NCI-H1092 (cell line): ENCODE measurements at places on chromosomes 4 and X.
A peak's percentile ranks its signal among the peaks of the same experiment; 100 is the strongest.

GRCh38 chr4:143404555-143404954 lies 67.9 kb downstream of the GAB1 start:
- DNase-seq = no peak

DNA sequence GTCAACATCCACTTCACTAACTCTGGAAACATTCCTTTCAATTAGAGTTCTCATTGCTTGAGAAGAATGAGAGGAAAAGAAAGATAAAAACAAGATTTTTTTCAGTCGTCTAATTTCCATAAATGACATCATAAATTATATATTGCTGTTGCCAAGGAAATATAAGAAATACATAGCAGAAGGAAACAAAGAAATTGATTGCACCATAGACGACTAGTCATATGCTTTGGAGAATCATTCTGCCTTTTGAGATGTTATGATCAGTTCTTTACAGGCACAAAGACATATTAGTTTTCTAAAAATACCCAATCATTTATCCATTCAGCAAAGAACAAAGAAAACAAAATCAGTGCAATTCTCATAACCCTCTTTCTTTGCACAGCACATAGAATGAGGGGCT lies 672 bp upstream of the C1QTNF7 start:
- DNase-seq = no peak

DNA sequence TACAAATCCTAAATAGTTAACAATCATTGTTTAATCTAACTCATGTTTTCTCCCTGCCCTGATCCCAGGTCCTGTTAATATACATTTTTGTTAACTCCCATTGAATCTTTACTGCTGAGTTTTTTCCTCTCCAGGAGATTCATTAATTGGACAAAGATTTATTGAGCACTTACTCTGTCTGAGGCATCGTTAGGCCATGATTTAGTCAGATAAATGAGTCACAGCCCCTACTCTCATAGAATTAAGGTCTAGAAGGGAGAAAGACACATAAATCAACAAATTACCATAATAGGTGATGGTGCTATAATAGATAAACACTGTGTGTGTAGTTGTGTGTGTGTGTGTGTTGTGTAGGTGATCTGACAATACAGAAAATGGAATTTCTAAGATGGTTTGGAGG lies 112.5 kb downstream of the MAPK10 start:
- DNase-seq = no peak

DNA sequence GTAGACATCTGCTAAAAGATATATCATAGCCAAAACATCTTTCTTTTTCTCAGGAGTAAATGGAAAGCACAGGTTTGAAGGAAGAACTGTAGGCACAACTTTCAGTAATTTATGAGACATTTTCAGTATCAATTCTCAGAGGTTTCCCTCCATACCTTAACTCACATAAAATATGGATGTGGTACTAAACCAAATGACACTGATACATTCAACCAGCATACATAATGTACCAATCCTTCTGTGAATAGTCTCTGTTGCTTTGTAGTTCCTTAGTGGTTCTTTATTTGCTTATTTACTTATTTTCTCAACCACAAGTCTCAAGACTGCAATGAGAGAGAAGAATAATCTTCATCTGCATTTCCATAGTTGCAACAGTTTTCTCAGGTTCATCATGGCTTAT lies 96.1 kb downstream of the ARHGAP24 start:
- DNase-seq = no peak

- DNase-seq = no peak
These were observed 190.5 kb downstream of the CCNG2 start for GRCh38 chr4:77347351-77347966.

GRCh38 chrX:80747832-80748231 lies 61.8 kb downstream of the BRWD3 start:
- no peak for DNase-seq

DNA sequence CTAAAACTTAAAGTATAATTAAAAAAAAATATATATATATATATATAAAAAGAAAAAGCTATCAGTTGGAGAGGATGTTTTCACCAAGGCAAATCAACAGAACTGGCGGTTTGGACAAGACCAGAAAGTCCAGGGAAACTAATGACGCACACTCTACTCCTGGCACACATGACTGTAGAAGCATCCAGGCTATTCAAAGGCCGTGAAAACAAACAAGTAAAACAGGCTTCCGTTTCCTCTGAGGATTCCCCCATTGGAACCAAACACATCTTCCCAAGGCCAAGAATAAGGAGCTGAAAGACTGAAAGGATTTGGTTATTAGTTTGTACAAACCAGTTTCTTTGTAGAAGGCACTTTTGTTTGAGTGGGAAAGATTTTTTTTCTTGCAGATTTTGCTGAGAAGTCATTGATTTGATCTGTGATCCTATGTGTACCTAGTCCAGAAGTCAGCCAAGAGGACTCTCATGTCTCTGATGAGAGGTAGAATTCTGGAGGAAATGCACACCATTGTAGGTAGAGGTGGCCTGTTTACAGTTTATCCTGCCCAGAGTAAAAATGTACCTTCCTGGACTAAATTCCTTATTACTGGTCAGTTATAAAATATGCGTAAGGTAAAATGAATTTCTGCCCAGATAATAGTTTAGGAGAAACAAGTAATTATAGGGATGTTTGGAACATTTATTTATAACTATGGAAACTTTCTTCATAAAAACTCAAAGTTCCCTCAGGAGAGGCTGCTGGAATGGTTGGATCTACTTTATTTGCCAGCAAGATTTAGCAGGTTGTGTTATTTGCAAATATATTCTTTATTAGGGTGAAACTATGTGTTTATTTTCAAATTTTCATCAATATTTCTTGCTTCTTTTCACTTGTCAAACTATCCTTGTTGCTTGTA lies 66.5 kb downstream of the DMP1 start:
- no peak for DNase-seq

DNA sequence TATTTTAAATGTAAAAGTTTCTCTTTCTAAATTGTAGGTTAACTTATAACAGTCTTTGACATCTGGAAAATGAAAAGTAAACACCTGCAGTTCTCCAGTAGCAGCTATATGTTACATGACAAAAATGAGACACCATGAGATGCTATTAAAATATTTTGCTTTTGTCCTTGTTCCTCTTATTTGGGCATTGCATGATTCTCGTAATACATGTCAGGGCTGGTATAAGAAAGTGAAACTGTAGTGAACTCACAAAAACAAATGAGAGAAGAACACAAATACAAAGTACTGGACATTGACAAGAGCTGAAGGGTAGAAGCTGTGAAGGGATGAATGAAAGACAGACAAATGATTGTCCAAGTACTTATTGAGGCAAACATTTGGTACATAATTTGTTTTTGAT lies 9.0 kb downstream of the GK2 start:
- no peak for DNase-seq

- no peak for DNase-seq
These were observed 36.4 kb upstream of the PPA2 start for GRCh38 chr4:105510245-105510644.

- no peak for DNase-seq
These were observed 123.9 kb downstream of the DCHS2 start for GRCh38 chr4:154367659-154368058.

- no peak for DNase-seq
These were observed 40.1 kb upstream of the LRPAP1 start for GRCh38 chr4:3572363-3572762.

DNA sequence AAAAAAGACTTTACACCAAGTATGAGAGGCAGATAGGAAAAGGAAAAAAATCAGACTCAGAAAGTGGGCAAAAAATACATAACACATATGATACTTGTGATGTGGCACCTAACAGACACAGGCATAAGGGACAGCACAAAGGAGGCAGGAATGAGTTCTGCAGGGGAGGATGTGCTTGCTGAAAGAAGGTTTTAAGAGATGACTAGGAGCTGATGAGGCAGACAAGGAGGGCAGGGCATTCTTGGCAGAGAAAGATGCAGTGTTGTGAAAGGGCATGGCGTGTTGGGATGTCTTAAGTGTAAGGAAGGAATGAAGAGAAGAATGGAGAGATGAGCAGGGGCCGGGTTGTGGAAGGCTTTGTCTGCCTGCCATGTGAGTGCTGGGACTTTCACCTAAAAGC lies 49.7 kb upstream of the TMEM154 start:
- DNase-seq = no peak

GRCh38 chr4:123317211-123317610 lies 79.4 kb upstream of the SPRY1 start:
- no peak for DNase-seq

DNA sequence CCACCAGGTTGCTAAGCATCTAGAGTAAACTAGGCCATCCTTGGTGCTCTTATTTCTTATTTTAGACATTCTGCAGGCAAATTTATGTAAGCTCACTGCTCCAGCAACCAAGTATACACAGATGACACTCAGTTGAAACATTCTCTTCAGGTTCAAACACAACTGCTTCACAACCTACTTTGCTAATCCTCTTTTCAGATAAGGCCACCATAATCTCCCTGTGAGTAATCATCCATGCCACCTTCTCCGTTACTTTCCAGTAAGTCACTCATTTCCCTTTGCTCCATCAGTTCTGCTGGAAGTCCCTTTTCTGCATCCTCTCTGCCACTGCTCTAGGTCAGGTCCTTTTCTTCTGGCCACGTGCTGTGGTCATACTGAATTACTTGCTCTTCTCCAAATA lies 120.2 kb upstream of the WDFY3 start:
- no peak for DNase-seq

- peak; percentile 66 for DNase-seq
These were observed 44.0 kb downstream of the SLC25A5 start for GRCh38 chrX:119512146-119512800.

DNA sequence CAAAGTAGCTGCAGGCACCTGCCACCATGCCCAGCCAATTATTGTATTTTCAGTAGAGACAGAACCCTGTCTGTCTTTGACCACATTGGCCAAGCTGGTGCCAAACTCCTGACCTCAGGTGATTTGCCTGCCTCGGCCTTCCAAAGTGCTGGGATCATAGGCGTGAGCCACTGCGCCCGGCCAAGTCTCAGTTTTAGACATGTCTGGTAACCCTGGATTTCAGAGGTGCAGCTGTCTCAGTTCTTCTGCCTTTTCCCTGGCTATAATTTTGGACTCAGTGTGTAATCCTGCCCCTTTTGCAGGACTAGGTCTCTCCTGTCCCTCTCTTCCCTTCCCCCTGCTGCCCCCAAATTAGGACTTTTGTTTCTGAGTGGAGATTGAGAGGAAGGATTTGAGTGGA lies 46.6 kb downstream of the FAM193A start:
- DNase-seq = no peak

- no peak for DNase-seq
These were observed 733.3 kb downstream of the RPA4 start for GRCh38 chrX:97616883-97617530.

GRCh38 chr4:71296945-71297344 lies 41.9 kb upstream of the SLC4A4 start:
- DNase-seq = no peak

DNA sequence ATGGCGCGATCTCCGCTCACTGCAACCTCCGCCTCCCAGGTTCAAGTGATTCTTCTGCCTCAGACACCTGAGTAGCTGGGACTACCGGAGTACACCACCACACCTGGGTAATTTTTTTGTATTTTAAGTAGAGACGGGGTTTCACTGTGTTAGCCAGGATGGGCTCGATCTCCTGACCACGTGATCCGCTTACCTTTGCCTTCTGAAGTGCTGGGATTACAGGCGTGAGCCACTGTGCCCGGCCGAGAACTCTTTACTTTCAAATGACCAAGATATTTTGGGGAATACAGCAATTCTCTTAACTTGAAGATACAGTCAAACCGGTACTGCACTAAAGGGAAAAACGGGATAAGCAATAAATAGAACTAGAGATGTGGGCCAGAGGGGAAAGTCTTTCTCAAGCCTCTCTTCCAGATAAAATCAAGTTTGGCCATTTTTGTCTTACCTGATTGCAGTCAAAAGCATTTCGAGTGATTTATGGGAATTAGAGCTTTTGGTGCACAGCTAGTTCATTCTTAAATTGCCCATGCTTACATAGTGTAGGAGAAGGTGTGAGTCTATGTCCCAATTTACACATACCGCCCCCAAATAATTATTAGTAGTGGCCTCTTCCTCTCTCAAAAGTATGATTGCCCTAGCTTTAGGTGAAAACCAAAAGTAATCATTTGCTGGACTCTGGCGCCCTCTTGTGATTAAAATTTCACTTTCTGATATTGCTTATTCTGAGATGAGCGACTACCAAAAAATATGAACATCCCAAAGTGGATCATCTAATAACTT lies 53.2 kb upstream of the ABCG2 start:
- DNase-seq = peak; percentile 15

DNA sequence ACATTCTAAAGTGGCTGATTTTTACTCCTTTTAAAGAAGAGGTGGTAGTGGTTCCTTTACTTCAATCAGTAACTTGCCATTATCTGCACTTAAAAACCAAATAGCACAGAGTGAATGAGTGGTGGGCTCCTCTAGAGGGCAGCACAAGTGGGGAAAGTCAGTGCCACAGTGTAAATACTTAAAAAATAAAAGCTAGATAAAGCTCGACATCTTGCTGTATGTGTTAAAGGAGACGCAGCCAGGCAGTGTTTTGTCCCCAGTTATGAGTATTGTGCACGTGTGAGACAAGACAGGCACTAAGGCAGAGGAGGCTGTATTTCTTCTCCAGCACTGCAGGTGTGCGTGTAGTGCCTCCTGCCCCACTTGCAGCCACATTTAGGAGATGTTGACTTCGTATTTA lies 24.6 kb downstream of the NAP1L5 start:
- peak; percentile 6 for DNase-seq

GRCh38 chr4:39169426-39169825 lies 12.9 kb upstream of the WDR19 start:
- DNase-seq = no peak

- DNase-seq = no peak
These were observed 38.3 kb upstream of the CBLL2 start for GRCh38 chrX:22234380-22234779.

GRCh38 chrX:148878371-148878770 lies 378.0 kb downstream of the AFF2 start:
- no peak for DNase-seq

DNA sequence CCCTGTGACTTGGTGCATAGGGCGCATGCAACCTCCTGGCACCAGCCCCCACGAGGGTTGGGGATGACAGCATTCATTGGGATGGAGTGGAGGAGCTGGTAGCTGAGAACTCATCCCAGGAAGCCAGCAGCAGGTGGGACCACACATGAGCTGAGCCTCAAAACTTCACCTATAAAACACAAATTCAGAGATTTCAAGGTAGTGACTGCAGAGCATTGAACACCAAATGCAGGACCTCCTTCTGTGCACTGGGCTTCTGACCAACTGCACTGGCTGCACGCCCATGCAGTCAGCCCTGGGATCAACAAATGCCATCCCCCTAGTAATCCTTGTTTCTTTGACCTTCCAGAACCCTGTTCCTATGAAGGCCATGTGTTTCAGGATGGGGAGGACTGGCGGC lies 197.8 kb downstream of the FRAS1 start:
- no peak for DNase-seq

DNA sequence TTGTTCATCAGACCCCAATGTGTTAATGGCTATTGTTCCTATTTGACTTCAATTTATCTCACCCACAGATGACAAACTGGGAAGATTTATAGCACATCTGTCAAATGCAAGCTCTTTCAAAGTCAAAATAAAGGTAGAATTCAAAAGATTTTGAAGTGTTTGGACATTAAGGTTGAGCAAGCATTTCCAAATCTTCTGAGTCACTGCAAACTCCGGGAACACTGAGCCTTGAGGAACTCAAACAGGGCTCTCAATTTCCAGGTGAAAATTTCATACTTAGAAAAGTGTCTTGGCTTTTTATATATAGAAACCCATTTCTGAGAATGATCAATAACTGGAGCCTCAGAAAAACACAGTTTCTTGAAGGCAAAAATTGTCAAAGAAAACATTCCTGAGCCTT lies 199.5 kb upstream of the IGFBP7 start:
- no peak for DNase-seq

GRCh38 chrX:21715337-21715736 lies 42.6 kb downstream of the SMPX start:
- no peak for DNase-seq

GRCh38 chr4:62513306-62513705 lies 1313.2 kb downstream of the ADGRL3 start:
- DNase-seq = no peak
